ENCODE measurements at places on chromosomes 6 and 20.

DNA sequence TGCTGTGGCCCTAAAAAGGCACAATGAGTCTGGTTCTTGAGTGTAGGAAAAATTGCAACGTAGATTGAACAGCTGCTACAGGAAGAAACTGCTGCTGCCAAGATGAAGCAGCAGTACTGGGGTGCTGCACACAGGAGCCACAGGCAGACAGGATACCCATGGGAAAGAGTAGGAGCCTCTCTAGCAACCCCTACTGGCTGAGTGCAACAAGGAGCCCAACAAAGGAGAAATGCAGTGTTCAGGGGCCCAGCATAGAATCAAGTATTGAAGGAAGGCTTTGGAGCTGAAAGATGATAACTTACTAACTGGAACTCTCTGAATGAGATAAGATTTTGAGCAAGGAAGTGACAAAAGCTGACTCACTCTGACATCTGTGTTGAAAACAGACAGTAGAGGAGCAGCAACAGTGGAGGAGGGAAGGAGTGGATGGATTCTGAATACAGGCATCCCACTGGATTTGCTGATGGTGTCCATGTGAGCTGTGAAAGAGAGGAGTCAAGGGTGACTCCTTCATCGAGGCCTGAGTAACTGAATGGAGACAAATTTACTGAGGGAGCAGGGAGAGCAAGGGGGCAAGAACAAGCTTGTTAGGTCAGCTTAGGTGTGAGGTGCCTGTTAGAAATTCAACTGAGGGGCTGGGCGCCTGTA is 534.7 kb upstream of the JARID2 start:
- no peak for DNase-seq

DNA sequence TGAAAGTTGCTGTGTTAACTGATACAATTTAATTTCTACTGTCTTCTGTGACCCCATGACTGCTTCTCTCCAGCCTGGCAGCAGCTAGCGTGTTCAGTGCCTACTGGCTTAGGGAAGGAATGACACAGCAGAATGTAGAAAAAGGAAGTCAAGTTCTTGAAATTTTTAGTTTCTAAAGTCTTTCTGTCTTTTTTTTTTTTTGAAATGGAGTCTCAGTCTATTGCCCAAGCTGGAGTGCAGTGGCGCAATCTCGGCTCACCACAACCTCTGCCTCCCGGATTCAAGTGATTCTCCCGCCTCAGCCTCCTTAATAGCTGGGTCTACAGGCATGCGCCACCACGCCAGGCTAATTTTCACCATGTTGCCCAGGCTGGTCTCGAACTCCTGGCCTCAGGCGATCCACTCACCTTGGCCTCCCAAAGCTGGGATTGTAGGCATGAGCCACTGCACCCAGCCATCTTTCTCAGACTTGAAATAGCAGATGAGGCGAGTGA is 39.3 kb downstream of the PCNA start:
- DNase-seq: no peak

GRCh38 chr6:111478749-111479148 is 4.3 kb downstream of the REV3L start:
- no peak for DNase-seq

GRCh38 chr20:21074605-21075336 is 31.4 kb downstream of the LINC00237 start:
- no peak for DNase-seq

DNA sequence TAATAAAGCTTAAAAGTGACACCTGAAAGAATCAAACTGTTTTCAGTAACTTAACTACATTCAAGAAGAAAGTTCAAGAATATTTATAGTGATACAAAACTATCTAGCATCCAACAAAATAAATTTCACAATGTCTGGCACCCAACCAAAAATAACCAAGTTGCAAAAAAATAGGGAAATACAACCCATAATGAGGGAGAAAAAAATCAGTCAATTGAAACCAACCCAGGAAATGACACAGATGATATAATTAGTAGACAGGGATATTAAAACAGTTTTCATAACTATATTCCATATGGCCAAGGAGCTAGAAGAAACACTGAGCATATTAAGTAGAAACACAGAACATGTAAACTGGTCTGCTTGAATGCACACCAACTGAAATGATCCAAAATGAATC is 120.2 kb upstream of the BEND3 start:
- no peak for DNase-seq

- DNase-seq: no peak
Measured at GRCh38 chr6:108581237-108581931, 20.7 kb downstream of the FOXO3 start.

GRCh38 chr6:73491377-73491776 is 29.5 kb downstream of the EEF1A1 start:
- no peak for DNase-seq

GRCh38 chr6:81362246-81362645 is 390.2 kb downstream of the TENT5A start:
- DNase-seq: no peak

DNA sequence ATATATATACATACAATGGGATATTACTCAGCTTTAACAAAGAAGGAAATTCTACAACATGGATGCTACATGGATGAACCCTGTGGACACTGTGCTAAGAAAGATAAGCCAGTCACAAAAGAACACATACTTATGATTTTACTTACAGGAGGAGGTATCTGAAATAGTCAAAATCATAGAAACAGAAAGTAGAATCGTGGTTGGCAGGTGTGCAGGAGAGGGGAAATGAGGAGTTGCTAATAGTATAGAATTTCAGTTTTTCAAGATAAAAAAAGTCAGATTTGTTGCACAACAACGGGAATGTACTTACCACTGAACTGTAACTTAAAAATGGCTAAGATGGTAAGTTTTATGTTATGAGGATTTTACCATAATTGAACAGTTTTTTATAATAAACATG is 706.3 kb downstream of the TFAP2A start:
- no peak for DNase-seq

- no peak for DNase-seq
Measured at GRCh38 chr20:45959956-45960630, 11.9 kb downstream of the ZNF335 start.

DNA sequence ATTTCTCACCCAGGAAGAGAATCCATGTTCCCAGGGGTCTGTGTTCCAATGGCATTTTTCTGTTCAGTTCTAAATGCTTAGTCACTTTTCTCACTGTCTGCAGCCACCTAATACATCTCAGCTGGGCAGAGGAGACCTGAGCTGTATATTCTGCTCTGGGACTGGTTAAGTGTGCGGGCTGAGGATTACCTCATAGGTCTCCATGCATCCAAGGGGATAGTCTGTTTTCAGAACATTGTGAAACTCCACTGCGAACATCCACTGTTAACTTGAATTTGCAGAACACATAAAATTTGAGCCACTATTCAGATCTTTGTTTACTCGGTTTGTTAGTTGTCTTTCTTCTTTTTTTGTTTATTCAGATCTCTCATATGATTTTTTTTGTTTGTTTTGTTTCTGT is 947.1 kb downstream of the TFAP2A start:
- DNase-seq: no peak

GRCh38 chr6:156657296-156657695 is 119.9 kb upstream of the ARID1B start:
- DNase-seq: no peak

- DNase-seq: no peak
Measured at GRCh38 chr6:42448391-42448790, 3.3 kb downstream of the TRERF1 start.

GRCh38 chr20:1060985-1061384 is 57.4 kb upstream of the PSMF1 start:
- no peak for DNase-seq

GRCh38 chr20:44083220-44083933 is 103.6 kb downstream of the JPH2 start:
- DNase-seq: no peak

- no peak for DNase-seq
Measured at GRCh38 chr6:56231827-56232226, 15.6 kb downstream of the COL21A1 start.

GRCh38 chr6:158157064-158157764 is 10.8 kb downstream of the SERAC1 start:
- no peak for DNase-seq

GRCh38 chr6:34546551-34547321 is 9.4 kb downstream of the SPDEF start:
- DNase-seq: no peak

- no peak for DNase-seq
Measured at GRCh38 chr20:44752099-44752931, 6.7 kb downstream of the KCNK15 start.

- no peak for DNase-seq
Measured at GRCh38 chr6:69914015-69914485, 47.7 kb downstream of the COL19A1 start.

DNA sequence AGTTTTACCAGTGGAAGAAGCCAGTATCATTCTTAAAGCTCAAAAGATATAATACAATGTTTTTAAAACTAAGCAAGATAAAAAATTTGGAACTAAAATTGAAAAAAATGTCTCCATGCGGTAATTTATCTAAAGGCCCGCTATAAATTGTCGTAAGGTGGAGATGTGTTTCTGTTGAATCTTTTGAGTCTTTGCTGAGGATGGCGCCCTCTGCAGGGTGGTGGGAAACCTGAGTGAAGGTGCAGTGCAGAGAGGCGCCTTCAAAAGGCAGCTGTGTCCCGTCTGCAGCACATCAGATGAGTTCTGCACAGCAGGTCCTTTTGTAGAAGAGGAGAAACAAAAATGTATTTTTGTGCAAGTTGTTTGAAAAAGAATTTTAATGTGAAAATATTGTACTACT is 29.4 kb upstream of the KIF25 start:
- peak; percentile 29 for DNase-seq

DNA sequence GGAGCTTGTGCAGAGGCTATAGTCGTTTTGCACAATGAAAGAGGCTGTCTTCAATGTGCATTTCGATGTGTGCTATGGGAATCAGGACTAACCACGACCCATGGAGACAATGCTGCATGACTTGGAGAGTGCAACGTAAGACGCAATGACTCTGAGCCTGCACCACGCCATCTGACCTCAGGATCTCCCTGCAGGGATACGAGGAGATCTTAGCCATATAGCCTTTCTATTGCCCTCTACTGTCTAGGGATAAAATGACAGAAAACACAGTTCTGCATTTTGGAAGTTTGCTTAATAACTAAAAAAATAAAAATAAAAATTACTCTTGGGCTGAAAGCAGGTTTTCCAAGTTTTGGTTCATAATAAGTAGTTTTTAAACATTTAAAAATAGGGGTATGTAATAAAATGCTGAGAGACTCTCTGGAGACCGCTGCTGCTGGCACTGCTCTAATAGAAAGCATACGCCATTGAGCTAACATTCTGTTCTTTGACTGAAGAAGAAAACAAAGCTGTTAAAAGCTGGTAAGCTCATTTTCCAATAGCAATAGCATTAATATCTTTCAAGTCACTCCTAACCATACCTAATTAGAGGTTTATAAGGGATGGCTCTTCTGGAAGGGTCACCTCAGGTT is 87.2 kb downstream of the PDE7B start:
- DNase-seq: no peak

- DNase-seq: no peak
Measured at GRCh38 chr6:135880066-135880972, 28.8 kb downstream of the PDE7B start.

DNA sequence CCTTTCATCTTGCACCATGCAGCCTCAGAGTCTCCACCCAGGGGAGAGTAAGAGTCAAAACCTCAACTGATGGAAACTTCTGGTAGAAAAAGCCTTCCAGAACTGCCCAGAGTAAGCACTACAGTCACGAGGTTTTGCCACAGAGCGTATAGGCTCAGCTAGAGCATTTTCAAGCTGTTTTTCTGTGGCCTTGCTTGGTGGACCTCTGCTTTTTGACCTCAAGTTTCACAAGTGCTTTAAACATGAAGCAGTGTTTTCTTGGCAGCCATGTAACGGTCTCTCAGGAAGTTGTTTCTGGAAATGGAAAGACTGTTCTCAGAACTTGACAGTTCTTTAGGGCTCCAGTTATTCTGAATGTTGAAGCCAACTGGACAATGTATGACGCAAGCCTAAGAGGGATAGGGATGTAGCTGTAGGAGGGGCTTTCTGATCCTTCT is 146.5 kb downstream of the ZDHHC14 start:
- DNase-seq: no peak

DNA sequence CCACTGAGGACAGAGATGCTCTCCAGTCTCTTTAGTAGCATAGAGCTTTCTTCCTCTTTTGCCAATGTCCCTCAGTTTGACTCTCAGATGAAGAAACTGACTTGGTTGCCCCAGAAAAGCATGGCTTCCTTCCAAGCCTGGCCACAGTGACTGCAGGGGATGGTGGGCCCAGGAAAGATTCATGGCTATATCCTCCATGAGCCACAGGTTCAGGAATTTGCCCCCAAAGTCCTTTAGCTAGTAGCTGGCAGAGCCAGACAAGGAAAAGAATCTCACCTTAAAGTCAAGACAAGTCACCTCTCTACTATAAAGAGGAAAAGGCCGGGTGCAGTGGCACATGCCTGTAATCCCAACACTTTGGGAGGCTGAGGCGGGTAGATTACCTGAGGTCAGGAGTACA is 43.4 kb downstream of the TRAM2 start:
- no peak for DNase-seq

DNA sequence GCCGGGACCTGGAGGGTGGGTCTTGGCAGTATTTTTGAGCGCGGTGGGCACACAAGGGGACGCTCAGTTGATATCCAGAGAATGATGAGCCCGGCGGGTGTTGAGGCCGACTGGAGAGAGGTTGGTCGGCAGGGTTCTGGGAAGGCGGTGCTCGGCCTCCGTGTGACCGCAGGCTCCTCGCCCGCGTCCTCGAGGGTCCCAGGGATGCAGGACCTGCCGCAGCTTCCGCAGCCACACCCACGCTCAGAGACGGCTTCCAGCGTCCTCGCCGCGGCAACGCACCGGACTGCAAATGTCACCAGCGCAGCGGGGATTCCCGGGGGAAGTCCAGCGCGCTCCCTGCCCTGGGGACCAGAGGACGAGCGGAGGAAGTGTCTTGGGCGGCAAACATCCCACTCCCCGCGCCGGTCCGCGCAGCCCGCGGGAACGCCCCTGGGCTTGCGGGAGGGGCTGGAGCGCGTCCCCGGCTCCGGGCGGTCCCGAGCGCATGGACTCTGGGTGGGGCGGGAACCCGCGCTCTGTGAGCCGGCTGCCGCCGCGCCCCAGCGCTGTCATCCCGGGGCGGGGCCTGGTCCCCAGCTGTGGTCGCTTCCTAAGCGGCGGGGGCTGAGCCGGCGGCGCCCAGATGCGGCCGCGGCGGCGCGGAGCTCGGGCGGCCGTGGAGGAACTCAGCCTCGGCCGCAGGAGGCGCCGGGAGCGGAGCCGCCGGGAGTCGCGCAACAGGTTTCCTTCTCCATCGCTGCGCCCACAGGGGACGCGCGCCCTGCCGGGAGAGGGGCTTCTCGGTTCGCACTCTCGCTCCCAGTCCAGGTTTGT is at the start of gene STX11:
Gene STX11 (plus strand): TSS at position 624 of the 816 bp plus-strand sequence. CDS start 36,111 bp downstream, outside the sequence.
- DNase-seq: peak; percentile 80

DNA sequence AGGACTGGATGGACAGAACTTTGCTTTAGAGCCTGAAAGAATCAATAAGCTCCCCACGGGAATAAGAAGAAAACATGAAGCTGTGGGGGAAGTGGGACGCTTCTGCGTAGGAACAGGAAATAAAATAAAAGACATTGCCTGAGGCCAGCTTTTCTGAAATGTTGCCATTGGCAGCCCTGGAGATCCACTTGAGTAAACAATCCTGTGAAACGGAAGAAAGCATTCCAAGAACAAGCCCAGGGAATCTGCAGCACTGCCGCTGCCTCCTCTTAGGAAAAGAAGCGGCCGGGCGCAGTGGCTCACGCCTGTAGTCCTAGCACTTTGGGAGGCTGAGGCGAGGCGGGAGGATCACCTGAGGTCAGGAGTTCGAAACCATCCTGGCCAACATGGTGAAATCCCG is 182.3 kb upstream of the RALGAPA2 start:
- DNase-seq: no peak

- DNase-seq: peak; percentile 19
Measured at GRCh38 chr6:62904687-62905086, 306.6 kb upstream of the FKBP1C start.

All from H1 (cell line).